ENCODE measurements at places on chromosomes 3 and 15.
A peak's percentile ranks its signal among the peaks of the same experiment; 100 is the strongest.

DNA sequence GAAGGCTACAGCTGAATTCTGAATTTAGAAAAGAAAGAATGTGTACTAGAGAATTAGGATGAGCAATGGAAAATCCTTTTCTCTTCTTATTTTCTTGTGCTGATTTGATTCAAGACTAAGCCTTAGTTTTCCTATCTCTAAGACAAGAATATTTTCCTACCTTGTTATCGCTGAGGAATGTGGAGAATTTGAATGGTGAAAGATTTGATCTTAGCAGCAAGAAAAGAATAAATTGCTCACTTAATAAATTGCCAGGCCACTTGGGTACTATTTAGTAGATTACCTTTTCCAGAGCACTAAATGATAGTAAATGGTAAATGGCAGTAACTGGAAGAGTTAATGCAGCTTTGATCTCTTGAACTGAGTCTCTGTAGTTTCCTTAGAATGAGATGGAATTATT, 145.7 kb upstream of the MEIS2 start:
- no peak for DNase-seq

- DNase-seq = no peak
Measured at GRCh38 chr3:194407423-194407822, 8.4 kb upstream of the GP5 start.

DNA sequence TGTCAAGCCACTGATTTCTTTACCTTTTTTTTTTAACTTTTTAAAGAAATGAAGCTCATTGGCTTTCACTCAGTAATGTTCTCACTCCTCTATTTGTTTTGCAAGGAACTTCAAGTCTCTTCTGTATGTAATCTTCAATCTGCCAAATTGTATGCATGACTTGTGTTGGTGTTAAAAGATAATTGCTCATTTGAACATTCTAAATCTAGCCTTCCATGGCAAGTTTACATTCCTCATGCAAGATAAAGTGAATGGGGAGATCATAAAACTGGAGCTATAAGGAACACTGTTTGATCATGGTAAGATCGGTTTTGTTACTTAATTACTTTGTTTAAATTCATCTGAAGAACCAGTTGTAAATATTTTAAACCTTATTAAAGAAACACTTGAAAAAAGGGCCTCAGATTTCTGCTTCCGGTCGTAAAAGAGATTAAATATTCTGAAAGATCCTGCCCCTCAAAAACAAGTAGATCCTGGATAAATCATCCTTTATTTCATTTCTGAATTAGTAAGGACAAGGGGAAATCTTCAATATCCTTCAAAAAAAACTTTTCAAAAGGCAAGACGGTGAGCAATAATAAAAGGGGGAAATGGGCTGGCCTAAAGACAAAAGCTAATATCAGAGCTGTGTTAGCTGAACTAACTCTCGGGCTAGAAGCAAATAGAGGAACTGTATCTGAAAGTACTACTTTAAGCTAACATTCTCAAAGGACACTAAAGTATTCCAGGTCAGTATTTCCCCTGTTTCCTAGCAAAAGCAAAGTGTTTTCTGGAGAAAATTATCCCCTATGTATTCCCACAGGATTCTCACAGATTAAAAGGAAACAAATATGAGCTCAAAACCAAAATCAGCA, 107.0 kb upstream of the ATP11B start:
- no peak for DNase-seq

GRCh38 chr3:143751643-143752178, 96.6 kb downstream of the SLC9A9 start:
- peak; percentile 69 for DNase-seq

GRCh38 chr3:35383719-35384555, 255.4 kb upstream of the ARPP21 start:
- DNase-seq = no peak

- DNase-seq = no peak
Measured at GRCh38 chr15:81196576-81197254, at the start of gene IL16. Gene IL16 (plus strand): TSS chr15:81196879. CDS start chr15:81225400, 28,521 bp downstream.

- no peak for DNase-seq
Measured at GRCh38 chr3:13025778-13026518, 47.3 kb downstream of the IQSEC1 start.

Data from MV-4-11 (cell line).